Fibroblast of skin of right biceps (primary cell): ENCODE measurements at places on chromosomes 13 and 19.

DNA sequence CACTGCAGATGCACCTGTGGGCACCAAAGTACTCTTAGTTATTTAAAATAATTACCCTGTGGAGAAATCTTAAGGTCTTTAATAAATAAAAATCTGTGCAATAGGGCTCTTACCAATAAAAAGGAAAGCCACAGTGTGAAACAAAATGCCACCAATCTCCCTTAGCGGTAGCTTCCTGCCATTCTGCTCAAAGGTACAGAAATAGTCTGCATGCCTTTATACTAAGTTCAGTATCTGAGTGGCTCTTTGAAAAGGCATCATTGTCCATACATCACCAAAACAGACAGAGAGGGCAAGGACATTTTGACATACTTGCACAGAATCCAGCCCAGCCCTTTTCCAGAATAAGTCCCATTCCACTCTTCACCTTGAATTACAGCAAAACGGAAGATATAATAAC, 161.0 kb downstream of the KLF12 start:
- DNase-seq: no peak

DNA sequence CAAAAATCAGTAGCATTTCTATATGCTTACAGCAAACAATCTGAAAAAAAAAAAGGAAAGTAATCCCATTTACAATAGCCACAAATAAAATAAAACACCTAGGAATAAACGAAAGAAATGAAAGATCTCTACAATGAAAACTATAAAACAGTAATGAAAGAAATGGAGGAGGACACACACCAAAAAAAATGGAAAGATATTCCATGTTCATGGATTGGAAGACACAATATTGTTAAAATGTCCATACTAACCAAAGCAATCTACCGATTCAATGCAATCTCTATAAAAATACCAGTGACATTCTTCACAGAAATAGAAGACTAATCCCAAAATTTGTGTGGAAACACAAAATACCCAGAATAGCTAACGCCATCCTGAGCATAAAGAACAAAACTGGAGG, 4.7 kb downstream of the FCGBP start:
- DNase-seq: no peak

DNA sequence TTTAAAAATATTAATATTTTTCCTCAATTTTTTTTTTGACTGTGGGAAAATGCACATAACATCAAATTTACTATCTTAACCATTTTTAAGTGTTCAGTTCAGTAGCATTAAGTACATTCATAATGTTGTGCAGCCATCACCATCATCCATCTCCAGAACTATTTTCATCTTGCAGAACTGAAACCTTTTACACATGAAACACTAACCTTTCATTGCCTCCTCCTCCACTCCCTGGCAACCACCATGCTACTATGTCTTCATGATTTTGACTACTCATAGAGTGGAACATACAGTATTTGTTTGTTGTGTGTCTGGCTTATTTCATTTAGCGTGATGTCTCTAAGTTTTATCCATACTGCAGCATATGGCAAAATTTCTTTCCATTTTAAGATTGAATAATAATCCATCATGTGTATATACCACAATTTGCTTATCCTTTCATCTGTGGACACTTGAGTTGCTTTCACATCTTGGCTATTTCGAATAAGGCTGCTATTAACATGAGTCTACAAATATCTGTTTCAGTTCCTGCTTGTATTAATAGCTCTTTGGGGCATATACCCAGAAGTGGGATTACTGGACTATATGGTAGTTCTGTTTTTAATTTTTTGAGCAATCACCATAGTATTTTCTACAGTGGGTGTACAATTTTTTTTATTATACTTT, 376.4 kb downstream of the MTUS2 start:
- no peak for DNase-seq

GRCh38 chr19:36528194-36528920, at the start of gene ZNF260:
ZNF260 (minus strand) TSS chr19:36528271; CDS start chr19:36515238, 13,033 bp downstream.
- peak; percentile 97 for DNase-seq

GRCh38 chr13:111876506-111876905, 190.4 kb upstream of the SOX1 start:
- DNase-seq: no peak

GRCh38 chr19:45049073-45049736, 10.4 kb downstream of the CLASRP start:
- DNase-seq: no peak

GRCh38 chr13:74006666-74007065, 127.5 kb downstream of the KLF12 start:
- no peak for DNase-seq

DNA sequence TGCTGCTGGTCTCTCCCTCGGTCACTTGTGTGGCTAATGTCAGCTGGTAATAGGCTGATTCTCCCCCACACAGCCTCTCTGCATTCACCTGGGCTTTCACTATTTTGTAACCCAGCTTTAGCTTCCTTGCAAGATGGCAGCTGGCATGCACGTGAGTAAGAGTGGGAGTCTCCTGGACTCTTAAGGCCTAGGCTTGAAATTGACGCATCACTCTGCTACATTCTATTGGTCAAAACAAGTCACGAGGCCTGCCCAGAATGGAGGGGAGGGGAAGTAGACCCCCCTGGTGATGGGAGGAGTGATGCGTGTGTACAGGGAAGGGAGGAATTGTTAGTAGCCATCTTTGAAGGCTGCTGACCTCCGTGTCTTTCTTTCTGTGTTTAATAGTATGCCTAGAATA, 24.9 kb upstream of the PNMA8B start:
- no peak for DNase-seq

GRCh38 chr19:54478677-54479266, 5.7 kb upstream of the CDC42EP5 start:
- peak; percentile 55 for DNase-seq

GRCh38 chr19:35328851-35329285, at the start of gene CD22:
CD22 (plus strand) TSS chr19:35329187; CDS start chr19:35332041, 2,854 bp downstream.
- DNase-seq: no peak

- DNase-seq: no peak
Measured at GRCh38 chr13:82766732-82767321, 1115.4 kb downstream of the SLITRK1 start.

DNA sequence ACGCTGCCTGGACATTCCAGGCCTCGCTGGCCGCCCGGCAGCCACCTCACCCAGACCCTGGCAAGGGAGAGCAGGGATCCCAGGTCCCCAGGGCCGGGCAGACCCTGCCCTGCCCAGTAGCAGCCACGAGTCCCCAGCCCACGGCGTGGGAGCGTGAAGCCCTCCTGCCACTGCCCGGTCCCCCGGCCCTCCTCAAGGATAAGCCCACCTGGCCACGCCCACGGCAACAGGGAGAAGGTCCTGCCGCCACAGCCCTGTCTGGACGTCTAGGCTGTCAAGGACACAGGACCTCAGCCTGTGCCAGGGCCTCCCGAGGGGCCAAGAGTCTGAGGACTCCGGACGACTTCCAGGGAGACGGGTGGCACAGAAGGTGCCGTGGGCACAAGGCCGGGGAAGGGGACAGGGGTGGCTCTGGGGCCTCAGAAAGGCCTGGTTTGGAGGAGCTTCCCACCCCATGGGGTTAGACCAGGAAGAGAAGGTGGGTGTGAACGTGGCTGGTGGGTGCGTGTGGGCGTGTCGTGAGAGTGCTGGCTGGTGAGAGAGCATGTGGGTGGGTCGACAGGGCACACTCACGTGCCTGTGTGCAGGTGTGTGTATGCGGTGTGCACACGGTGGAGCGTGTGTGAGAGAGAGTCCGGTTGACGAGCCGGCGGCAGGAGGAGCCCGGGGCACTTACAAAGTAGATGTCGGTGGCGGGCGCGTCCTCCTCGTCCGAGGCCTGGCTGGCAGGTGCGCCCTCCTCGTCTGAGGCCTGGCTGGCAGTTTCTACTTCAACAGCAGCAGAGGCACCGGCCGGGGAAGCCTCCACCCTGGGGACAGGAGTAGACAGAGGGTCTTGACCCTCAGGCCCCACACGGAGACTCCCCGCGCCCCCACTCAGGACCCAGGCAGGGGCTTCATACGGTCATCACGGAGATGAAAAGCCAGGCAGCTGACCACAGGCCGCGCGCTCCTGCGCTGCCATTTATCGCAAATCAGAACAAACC, 11.9 kb upstream of the CACTIN start:
- no peak for DNase-seq

- no peak for DNase-seq
Measured at GRCh38 chr13:53343361-53343744, 314.7 kb downstream of the OLFM4 start.

- DNase-seq: peak; percentile 96
Measured at GRCh38 chr13:97946951-97947588, 6.4 kb upstream of the IPO5 start.

- no peak for DNase-seq
Measured at GRCh38 chr13:101035119-101035620, 360.6 kb upstream of the TMTC4 start.

GRCh38 chr13:108621462-108621861, 7.9 kb upstream of the MYO16 start:
- DNase-seq: no peak

- DNase-seq: no peak
Measured at GRCh38 chr19:51295382-51296126, 15.9 kb upstream of the IGLON5 start.

GRCh38 chr19:49631014-49631588, 8.8 kb downstream of the RRAS start:
- no peak for DNase-seq
